NCI-H1694 treated with DMSO at 0.1 percent for 48 hours (cell line): ENCODE measurements at places on chromosomes 11 and 22.

- no peak for DNase-seq
These were observed 114.6 kb downstream of the STIM1 start for GRCh38 chr11:3970108-3970507.

DNA sequence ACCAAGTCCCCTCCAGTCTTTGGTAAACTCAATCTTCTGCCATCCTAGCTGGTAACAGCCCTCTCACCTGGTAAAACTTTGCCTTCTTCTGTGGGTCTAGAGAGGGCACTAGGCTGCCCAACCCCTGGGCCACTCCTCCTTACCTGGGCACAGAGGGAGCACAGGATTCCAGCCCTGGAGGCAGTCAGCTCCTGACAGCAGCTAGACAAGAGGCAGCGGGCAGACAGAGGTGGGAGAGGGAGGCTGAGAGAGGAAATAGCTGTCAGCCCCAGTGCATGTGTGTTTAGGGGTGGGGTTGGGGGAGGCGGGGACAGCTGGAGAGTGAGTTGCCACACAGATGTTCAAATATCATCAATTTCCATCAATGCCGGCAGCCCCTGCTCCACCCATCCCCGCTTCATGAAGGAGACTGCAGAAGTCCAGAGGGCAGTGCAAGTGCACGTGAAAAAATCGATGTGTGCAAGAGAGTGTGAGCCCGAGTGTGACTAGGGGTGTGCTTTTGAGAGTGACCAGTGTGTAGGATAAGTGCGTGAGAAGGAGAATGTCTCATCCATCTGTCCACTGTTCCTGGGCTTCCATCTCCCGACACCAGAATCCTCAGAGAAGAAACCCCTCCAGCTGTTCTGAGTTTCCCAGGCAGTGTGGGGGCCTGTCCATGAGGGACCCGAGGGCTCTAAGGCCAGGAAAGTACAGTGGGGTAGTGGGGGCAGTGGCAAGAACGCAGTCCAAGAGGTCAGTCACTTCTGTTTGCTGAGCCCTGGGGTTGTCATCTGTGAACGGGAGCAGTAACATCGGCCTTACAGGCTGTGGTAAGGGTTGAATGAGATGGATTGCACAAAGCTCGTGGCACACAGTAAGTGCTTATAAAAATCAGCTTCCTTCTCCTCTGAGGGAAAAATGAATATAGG lies at the start of gene PTGDR2:
PTGDR2 (minus strand) TSS at position 225 of the 908 bp plus-strand sequence. CDS start 2,228 bp downstream, outside the sequence.
- DNase-seq = no peak

GRCh38 chr11:45204761-45205160 lies 58.3 kb downstream of the PRDM11 start:
- DNase-seq = no peak

- DNase-seq = no peak
These were observed 1.1 kb downstream of the EXT2 start for GRCh38 chr11:44096360-44097185.
